ENCODE measurements at places on chromosomes 3 and 15.

- DNase-seq = no peak
These were observed 25.9 kb upstream of the CDV3 start for GRCh38 chr3:133547432-133548041.

DNA sequence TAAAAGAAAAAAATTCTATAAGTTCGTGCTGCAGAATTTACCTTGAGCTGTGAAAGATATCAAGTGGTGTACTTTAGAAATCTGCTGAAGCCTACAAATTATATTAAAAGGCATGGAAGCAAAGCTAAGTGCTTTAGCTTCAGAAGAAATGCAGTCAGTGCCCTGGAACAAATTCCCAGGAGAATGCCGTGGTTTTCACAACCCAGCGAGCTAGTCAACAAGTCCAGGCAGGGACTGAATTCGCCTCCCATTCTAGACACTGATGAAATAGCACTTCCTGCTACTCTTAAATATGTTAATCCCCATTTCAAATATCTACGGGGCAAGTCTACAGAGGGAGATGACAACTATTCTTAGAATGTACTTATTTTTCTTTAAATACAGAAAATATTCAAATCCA lies 326.4 kb upstream of the IGF1R start:
- no peak for DNase-seq

GRCh38 chr15:76963596-76963995 lies 31.3 kb upstream of the PSTPIP1 start:
- DNase-seq = no peak

DNA sequence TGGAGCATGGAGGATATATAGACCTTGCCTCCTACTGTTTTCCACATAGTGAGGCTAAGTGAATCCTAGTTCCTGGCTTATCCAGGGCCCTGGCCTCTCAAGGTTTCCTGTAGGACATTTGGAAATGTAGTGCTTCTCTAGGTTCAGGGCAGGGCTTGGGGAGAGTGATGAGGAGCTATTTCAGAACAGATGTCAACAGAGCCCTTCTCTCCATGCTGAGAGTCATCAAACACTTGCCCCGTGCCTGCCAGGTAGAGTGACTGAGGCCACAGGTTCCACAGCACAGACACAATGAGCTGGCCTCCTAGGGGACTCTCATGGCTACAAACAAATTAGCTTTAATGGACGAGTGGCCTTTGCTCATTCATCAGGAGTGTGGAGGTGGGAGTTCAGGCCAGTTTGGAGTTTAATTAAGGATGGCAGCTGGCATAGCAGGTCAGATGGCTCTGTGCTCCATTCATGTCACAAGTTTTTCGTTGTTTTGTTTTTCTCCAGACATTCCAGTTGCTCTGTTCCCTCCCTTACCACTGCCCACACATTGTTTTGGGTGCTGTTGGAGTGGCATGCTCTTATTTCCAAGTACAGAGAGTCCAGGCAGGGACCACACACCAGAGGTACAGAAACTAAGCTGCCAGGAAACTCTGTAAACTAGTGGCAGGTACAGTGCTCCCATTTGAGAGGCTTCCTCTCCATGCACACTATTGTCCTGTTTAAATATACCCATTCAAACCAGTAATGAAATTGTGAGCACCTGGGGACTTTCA lies 189.8 kb downstream of the RYR3 start:
- no peak for DNase-seq

GRCh38 chr3:134647902-134648760 lies 2.7 kb downstream of the KY start:
- no peak for DNase-seq

- DNase-seq = peak; percentile 25
These were observed 129.8 kb downstream of the NSMCE3 start for GRCh38 chr15:29139540-29140459.

GRCh38 chr15:78055919-78056713 lies 21.4 kb downstream of the TBC1D2B start:
- no peak for DNase-seq

DNA sequence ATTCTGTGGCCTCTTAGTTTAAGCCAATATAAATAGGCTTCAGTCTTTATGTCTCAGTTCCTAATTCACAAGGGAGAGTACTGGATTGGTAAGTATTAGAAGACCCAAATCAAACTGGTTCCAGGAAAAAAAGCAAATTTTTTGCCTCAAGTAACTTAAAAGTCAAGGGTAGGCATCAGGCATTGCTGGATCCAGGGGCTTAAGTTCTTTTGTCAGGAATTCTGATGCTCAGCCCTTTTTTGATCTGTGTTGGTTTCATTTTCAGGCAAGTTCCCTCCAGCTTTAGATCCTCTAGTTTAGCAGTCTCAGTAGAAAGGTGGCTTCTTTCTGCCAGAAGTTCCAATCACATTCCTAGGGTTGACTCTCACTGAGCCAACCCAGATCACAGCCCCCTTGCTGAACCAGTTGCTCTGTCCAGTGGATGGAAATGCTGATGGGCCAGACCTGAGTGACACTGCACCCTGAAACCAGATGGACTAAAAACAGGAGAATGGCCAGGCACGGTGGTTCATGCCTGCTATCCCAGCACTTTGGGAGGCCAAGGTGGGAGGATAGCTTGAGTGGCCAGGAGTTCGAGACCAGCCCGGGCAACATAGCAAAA lies 253.5 kb downstream of the SHQ1 start:
- DNase-seq = no peak

All from activated T-helper 1 cell treated with anti-CD3 and anti-CD28 coated beads, Interleukin-2, amount 50 U/mL, for 16 hours (primary cell).